AG20443 (cell line): ENCODE measurements at places on chromosomes 13 and 19.
A peak's percentile ranks its signal among the peaks of the same experiment; 100 is the strongest.

- DNase-seq: no peak
Measured at GRCh38 chr13:50594276-50595051, 249.0 kb downstream of the DLEU7 start.

DNA sequence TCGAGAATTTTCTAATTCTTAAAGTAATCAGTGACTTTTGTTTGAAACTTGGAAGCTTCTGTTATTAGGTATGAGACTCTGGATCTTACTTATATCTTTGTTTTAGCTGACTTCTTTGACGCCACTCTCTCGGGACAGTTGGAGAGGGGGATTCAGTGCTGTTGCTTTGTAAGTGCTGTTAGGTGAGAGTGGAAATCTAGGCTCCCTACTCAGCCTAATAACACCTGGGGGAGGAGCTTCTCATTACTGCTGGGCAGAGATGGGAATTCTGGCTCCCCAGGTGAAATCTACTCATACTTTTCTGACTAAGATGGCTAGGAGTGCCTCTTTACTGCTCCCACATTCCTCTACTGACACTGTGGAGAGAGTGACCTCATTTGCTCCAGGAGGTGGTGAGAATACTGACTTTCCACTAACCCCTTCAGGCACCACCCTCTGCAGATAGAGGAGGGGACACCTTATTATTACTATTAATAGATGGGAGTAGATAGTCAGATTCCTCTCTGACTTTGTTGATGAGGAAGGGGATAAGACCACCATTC is 324.9 kb upstream of the SPRY2 start:
- DNase-seq: no peak

GRCh38 chr13:32316028-32316339 is 676 bp downstream of the BRCA2 start:
- no peak for DNase-seq

DNA sequence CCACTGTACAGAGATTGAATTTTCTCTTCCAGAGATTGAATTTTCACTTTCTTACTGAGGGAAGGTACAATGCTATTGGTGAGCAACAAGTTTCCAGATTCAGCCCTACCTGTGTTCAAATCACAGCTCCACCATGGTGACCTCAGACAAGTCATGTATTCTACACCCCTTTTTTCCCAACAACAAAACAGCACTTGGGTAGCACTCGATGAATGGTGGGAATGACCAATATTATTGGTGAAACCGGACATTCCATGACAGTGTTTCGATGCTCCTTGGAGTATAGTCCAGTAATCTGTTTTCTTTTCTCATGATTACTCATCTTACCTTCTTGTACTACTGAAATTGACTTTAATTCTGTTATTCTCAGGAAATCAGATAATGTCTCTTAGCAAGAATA is 266.2 kb upstream of the SOX21 start:
- DNase-seq: no peak

GRCh38 chr13:32125221-32125689 is 93.7 kb downstream of the FRY start:
- peak; percentile 53 for DNase-seq

DNA sequence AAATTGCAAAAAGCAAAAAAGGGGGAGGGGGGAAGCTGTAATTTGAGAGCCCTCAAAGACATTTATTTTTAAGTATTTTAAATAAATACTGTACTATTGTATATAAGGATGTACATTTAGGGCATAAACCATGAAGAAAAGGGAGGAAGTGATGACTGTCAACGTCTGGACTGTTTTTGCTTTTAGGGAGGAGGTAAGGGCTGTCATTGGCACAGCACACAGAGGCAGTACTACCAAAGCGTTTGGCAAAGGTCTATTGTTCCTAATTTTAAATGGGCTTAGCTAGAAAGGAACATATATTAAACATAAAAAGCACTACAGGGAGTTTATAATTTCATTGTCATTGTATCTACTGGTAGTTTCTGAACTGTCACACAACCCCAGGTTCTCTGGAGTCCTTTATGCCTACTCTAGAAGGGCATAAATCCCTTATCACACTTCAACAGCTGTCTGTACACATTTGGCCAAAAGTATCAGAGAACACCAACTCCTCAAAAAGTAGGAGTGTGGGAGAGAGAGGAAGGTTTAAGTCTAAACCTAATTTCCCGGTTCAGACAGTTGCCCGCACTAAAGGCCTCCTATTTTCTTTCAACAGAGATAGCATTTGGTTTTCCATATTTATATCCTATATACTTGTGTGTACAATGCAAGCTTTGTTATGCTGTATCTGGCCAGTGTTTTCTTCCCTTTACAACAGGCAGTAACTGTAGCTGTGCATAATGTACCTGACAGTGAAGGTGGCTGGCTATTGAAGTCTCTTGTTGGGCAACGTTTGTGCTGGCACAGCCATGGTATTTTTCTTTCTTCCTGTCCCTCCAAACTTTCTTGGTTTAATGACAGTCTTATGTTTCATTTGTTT is 406.2 kb downstream of the KLF5 start:
- no peak for DNase-seq

GRCh38 chr13:100131863-100132574 is 43.1 kb downstream of the PCCA start:
- DNase-seq: peak; percentile 83

GRCh38 chr13:19083340-19083739 is 98.3 kb downstream of the TUBA3C start:
- no peak for DNase-seq

DNA sequence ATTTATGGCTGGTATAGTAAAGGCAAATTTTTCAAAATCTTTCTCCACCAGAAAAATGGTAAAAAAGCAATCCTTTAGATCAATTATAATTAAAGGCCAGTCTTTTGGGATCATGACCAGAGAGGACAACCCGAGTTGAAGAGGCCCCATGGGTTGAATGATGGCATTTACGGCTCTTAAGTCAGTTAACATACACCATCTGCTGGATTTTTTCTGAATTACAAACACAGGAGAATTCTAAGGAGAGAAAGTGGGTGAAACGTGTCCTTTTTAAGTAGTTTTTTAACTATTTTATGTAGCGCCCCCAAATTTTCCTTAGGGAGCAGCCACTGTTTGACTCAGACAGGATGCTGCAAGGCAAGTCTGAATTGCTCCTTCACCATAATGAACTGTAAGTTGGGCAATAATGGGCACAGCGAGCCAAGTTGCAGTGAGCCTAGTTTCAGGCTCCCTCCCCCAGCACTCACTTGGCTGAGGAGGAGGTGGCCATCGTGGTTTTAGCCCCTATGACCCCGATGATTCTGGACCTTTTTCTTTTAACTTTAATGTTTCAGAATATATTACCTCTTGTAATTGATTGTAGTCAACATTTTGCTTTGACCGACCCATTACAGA is 13.6 kb upstream of the ZNF611 start:
- DNase-seq: peak; percentile 43

DNA sequence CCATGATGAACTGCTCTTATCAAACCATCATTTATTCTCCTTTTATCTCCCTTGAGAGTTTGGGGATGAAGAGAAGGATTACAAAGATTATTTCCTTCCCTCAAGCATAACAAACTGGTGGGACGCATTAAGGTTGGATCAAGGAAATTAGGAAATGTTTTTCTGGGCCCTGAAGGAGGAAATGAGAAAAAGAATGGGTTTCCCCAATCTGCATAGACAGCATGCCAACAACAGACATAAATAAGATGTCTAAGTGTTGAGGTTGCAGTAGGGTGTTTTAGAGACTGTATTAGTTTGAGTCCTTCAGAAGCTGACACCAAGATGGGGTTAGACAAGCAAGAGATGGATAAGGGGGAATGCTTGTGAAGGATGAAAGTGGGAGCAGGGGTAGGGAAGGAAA is 7.3 kb downstream of the EPSTI1 start:
- DNase-seq: no peak

GRCh38 chr13:66536746-66537145 is 693.4 kb downstream of the PCDH9 start:
- no peak for DNase-seq

DNA sequence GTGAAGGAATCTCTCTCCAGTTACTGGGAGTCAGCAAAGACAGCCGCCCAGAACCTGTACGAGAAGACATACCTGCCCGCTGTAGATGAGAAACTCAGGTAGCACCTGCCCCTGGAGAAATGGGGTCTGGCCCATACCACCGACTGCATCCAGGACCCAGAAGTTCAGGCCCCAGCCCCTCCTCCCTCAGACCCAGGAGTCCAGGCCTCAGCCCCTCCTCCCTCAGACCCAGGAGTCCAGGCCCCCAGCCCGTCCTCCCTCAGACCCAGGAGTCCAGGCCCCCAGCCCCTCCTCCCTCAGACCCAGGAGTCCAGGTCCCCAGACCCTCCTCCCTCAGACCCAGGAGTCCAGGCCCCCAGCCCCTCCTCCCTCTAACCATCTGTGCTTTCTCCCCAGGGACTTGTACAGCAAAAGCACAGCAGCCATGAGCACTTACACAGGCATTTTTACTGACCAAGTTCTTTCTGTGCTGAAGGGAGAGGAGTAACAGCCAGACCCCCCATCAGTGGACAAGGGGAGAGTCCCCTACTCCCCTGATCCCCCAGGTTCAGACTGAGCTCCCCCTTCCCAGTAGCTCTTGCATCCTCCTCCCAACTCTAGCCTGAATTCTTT is 3.0 kb downstream of the APOC2 start:
- DNase-seq: no peak

- no peak for DNase-seq
Measured at GRCh38 chr13:109028624-109029023, 399.2 kb downstream of the MYO16 start.

- DNase-seq: no peak
Measured at GRCh38 chr19:12346896-12347295, 13.5 kb upstream of the ZNF563 start.

DNA sequence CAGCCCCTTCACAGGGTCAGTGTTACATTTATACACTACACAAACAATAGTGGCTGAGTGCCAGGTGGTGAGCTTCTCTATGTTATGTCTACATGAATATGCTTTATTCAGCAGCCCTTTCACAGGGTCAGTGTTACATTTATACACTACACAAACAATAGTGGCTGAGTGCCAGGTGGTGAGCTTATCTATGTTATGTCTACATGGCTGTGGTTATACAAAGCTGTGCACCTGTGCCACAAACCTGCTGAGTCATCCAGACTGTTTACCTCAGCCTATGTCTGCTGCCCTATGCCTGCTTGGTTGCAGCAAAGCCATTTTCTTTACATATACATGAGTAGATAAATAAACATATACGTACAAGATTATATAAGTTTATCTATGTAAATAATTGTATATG is 76.5 kb downstream of the ZNF726 start:
- DNase-seq: no peak

DNA sequence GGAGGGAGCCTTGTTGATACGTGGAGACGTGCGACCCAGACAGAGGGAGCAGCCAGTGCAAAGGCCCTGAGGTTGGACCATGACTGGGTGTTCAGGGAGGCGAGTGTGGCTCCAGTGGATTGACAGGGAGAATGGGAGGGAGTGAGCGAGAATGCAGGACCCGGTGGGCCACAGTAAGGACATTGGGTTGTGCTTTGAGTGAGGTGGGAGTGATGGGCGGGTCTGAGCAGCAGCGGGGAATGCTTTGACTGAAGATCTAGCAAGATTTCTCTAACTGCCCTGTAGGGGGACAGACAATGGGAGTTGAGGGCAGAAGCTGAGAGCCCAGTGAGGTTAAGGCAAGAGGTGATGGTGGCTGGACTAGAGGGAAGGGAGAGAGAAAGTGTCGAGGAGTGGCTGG is 7.7 kb upstream of the NANOS2 start:
- no peak for DNase-seq

DNA sequence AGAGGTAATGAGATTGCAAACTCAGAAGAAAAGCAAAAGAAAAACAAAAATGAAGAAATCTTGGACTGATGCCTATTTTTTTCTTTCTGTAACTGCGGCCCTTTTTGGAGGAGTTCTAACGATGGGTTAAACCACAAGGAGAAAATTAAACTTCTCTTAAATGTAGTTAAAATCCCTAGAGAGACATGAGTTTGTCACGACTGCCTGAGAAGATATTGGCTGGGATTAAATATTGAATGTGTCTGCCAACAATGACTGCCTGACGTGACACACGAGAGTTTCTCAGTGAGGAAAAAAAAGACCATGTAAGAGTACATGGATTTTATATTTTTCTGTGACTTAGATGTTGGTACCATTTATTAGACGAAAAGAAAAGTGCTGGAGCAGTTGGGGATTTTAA is 1013.4 kb downstream of the PCDH9 start:
- DNase-seq: no peak

GRCh38 chr13:29484796-29485195 is 110.7 kb downstream of the SLC7A1 start:
- DNase-seq: no peak

DNA sequence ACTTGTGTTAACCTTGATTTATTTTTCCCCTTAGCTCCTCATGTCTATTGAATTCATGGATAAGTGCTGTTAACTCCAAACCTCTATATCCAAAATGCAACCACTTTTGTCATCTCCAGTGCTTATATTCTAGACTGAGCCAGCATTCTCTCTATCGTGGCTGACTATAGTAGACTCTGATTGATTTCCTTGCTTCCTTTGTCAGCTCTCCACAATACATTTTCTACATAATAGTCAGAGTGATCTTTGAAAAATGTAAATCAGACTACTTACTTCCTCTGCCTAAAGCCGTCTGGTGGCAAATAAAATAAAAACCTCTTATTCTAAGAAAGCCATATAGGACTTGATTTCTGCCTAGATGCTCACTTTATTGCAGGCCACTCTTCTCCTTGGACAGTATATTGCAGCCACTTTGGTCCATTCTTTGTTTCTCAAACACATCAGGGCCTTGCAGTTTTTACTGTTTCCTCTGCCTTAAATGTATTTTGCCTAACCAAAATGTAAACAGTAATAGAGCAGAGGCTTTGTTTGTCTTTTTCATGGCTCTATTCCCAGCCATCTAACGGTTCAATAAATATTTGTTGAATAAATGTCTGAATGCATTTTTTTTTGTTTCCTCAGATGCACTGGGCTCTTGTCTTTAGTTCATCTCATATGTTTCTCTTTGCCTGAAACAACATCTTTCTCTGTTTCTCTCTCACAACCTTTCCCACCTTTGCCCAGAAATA is 243.6 kb upstream of the CSNK1A1L start:
- no peak for DNase-seq

- DNase-seq: no peak
Measured at GRCh38 chr13:37950016-37950415, 80.4 kb upstream of the TRPC4 start.

DNA sequence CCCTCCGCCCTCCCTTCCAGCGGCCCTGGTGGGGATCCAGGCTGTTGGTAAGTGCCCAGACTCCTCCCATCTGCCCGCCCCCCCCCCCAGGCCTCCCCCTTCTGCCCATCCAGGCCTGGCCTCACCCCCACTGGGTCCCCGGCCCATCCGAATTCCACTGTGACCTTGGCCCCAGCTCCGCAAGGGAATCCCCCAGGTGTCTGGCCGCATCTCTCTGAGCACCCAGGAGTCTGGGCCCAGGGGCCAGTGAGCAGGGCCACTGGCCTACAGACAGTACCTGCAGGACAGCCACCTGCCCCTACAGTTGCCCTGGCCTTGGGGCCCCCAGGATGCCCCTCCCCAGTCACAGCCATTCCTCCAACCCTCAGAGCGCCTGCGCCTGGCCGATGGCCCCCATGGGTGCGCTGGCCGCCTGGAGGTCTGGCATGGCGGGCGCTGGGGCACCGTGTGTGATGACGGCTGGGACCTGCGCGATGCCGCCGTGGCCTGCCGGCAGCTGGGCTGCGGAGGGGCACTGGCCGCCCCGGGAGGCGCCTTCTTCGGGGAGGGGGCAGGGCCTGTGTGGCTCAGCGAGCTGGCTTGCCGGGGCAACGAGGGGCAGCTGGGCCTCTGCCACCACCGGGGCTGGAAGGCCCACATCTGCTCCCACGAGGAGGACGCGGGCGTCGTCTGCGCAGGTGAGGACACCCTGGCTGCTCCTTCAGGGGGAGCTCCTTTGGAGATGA is 912 bp downstream of the SSC5D start:
- DNase-seq: peak; percentile 39

GRCh38 chr13:23558675-23559536 is 11.3 kb upstream of the TNFRSF19 start:
- DNase-seq: peak; percentile 94
